Cortex of kidney (tissue), 1 donor: ENCODE measurements at places on chromosomes 2 and 18.

GRCh38 chr2:169006665-169007064 is 24.5 kb downstream of the ABCB11 start:
- DNase-seq: no peak

DNA sequence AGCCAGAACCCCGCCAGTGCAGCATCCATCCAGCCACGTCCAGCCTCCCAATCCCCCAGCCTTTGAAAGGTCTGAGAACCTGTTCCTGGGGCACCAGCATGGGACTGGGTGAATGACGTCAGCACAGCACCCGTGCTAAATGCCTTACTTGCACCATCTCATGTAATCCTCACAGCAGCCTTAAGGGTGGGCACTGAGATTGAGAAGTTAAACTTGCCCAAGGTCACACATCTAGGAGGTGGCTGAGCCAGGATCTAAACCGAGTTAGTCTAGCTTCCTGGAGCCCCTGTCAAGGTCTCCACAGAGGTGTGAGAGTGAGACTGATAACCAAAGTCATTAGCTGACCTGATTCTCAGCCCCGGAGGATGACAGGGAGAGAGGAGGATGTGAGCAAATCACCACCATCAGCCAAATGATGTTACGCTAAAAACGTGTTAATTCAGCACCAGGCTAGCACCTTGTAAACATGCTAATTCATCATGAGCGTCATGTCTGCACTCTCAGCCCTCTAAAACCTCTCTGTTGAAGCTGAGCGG is 4.6 kb downstream of the CD8A start:
- DNase-seq: no peak

GRCh38 chr2:240519396-240520129 is 38.2 kb downstream of the ANKMY1 start:
- DNase-seq: no peak

GRCh38 chr2:180980943-180981911 is 822 bp downstream of the UBE2E3 start:
- no peak for DNase-seq

GRCh38 chr2:45731141-45731540 is 79.7 kb downstream of the PRKCE start:
- DNase-seq: no peak

DNA sequence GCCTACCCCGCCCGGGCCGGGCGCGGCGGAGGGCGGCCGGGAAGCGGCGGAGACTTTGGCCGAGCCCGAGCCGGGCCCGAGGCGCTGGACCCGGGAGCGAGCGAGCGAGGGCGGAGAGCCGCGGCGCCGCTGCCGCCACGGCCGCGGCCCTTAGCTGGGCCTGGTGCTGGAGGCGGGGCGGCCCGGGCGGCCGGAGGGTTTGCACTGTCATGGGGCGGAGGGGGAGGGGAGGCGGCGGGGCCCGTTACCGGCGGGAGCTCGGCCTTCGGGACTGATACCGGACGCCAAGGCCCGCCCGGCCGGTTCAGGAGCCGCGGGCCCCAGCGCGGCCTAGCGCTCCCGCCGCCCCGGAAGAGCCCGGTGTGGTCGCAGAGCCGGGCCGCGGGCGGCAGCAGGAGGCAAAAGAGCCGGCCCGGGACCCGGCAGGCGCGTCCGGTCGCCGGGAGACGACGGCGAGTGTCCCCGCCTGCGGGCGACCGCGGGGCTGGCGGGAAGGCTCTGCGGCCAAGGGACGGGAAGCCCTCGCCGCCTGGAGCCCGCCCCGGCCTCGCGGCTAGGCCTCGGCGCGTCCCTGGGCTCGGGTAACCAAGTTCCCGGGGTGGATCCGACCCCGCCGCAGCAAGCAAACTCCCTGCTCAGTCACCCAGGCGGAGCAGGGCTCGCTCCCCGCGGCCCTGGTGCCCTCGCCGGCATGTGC is 697 bp downstream of the KCMF1 start:
- DNase-seq: no peak

DNA sequence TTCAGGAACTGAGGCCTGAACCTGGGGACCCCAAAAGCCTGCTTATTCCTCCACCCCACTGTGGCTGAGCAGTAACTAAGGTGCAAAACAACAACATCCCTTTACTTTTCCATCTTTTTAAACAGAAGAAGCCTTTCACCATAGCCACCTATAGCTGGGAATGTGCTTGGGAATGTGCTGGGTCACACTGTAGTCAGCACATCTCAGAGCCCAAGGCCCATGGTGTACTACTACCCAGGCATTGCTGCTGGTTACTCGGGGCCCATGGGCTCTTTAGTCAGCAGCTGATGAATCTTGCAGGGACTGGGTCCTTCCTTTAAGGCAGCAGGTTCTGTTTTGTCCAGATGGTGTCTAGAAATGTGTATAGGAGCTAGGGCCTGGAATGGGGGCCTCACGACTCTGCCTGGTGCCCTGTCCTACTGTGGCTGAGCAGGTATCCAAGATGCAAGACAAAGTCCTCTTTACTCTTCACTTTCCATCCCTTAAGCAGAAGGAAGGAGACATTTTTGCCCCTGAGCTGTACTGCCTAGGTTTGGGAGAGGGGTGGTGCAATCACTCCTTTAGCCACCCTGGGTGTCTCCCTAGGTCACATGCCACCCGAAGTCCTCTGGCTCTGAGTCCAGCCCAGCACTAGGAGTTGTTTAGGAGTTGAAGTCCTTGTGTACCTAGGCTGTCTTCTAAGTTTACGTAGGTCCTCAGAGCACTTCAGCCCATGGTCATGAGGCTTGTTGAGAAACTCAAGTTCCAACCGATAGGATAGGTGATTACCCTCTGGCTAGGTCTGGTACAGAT is 70.1 kb downstream of the OXER1 start:
- no peak for DNase-seq

DNA sequence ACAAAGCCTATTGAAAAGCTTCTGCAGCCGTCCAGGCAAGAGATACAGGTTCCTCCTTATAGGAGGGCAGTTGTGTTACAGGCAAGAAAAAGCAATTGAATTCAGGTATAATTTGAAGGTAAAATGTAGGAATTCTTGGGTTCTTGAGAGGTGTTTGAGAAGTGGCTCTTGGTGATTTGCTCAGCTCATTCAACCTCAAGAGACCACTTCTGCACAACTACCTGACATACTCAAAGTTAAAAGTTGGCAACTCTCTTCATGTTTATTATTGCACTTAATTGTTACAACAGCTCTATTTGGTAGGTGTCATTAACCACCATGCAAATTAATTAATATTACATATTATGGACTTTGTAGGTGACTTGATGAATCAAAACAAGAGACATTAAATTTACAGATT is 753.2 kb downstream of the ADCYAP1 start:
- DNase-seq: no peak

DNA sequence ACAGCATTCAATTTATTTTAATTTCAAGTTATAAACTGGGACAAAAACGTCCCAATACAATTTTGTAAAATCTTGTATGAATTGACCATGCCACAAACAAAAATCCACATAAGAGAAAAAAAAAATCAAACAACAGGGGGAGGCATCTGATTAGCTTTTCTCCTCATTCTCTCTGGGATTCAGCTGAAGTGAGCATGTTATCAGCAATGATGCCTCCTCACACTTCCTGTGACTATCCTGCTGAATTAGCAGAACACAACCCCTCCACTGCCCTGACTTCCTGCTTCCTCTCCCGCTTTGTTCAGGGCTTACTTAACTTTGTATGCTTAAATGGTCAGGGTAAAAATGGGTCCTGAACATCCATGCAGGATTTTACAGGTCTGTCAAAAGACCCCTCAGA is 132.2 kb upstream of the ITGB6 start:
- DNase-seq: no peak

DNA sequence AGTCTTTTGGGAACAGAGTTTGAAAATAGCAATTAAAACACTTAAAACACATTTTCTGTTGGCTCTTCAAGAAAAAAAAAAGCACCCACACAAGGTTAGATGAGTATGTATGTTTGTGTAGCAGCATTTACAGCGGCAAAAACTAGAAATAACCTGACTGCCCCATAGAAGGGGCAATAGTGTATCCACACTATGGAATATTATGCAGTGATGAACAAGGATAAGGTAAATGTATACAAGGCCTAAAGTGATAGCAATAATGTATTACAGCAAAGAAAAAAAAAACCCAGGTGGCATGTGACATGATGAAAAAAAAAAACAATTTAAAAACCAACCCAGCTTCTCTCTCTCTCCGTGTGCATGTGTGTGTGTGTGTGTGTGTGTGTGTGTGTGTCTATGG is 34.8 kb downstream of the POLR1A start:
- no peak for DNase-seq

DNA sequence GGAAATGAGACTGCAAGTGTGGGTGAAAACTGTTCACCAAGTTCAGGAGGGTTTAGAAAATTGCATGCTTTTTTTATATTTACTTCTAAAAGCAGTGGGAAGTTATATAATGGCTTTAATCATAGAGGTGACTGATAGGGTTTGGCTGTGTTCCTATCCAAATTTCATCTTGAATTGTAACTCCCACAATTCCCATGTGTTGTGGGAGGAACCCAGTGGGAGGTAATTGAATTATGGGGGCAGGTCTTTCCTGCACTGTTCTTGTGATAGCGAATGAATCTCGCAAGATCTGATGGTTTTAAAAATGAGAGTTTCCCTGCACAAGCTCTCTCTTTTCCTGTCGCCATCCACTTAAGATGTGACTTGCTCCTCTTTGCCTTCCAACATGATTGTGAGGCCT is 35.7 kb upstream of the NTSR2 start:
- DNase-seq: no peak

DNA sequence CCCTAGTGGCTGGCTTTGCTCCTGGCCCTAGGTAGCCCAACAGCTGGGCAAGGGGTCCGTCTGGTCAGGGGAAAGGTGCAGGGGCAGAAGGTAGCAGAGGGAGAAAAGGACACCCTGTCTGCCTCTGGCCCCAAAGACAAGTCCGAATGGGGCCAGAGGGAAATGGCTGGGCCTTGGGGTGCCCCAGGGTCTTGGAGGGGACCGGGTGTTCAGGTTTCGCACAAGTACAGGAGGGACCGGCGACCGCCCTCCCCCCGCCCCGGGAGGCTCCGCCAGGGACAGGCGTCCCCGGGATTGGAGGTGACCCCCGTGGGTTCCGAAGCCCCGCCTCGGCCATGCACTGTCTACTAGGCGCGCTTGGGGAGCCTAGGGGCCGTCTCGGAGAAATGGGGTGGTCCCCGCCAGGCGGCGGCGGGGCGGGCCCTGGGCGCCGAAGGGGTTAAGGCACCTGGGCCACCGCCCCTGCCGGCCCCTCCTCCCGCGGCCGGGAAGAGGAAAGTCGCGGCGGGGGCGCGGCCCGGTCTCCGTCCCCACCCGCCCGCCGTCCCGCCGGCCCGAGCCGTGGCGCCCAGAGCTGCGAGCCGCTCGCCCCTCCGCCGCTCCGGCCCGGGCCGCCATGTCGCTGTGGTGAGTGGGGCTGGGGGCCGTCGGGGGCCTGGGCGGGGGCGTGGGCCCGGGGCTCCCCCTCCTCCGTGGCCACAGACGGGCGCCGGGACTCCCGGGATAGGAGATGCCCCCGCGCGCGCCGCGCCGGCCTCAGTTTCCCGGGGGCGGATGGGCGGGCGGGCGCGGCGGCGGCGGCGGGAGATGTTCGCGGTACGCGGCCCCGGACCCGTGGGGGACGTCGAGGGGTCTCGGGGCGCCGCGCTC is at the start of gene B3GNT7:
Gene B3GNT7, plus strand, starts transcription at position 523 of the 870 bp plus-strand sequence. Its CDS starts 94 bp downstream, at position 617.
- no peak for DNase-seq

GRCh38 chr18:66560094-66560493 is 43.8 kb downstream of the CDH19 start:
- DNase-seq: no peak

DNA sequence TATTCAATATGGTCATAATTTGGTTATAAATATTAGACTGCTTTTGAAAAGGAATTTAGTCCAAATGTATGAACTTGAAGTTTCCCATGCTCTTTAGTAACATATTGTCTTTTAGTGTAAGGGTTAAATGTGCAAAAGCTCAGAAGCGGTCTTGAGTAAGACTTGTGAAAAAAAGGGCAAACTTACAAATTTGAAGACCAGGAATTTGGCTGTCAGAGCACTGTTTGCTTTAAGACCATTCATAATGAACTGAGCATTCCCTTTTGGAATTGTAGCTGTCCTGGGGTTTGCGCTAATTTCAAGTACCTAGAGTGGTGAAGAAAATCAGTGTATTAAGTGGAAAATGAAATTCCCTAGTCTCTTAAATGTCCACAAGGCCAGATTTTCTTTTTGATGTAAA is 6.9 kb upstream of the ZEB2 start:
- DNase-seq: no peak

DNA sequence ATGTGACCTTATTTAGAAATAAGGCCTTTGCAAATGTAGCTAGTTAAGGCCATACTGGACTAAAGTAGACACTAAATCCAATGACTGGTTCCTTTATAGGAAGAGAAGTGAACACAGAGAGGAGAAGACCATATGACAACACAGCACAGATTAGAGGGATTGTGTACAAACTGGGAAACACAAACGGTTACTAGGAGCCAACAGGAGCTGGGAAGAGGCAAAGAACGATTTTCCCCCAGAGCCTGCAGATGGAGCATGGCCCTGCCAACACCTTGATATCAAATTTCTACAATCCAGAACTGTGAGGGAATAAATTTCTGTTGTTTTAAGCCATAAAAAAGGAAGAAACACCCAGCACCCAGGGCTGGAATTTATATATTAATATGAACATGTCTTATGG is 38.7 kb upstream of the COL5A2 start:
- DNase-seq: no peak

GRCh38 chr2:3442185-3442584 is 62.7 kb downstream of the TRAPPC12 start:
- DNase-seq: no peak
